Stimulated activated CD4-positive, alpha-beta T cell treated with anti-CD3 and anti-CD28 coated beads, Interleukin-15, amount 100 ng/mL, for 1 hour (primary cell): ENCODE measurements at places on chromosomes 7 and 10.

DNA sequence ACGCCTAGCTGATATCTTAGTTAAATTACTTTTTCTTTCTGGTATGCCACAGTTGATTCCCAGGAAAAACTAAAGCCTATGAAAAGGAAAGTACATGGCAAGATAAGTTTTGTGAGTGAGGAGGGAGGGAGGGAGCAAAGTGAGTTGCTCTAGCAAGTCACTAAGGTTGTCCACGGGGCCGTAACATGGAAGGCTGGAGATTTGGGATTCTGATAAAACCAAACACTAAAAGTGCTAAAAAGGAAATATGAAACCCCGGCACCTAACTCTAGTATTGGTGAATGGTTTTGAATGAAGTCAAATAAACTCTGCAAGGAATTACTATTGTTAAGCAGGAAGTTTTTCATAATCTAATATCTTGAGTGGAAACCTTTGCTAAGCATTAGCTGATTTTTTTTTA, 1.7 kb downstream of the AGR2 start:
- no peak for DNase-seq

GRCh38 chr7:78399033-78399769, 600.6 kb downstream of the PHTF2 start:
- no peak for DNase-seq

GRCh38 chr7:45709168-45710042, 135.2 kb downstream of the ADCY1 start:
- DNase-seq: no peak

DNA sequence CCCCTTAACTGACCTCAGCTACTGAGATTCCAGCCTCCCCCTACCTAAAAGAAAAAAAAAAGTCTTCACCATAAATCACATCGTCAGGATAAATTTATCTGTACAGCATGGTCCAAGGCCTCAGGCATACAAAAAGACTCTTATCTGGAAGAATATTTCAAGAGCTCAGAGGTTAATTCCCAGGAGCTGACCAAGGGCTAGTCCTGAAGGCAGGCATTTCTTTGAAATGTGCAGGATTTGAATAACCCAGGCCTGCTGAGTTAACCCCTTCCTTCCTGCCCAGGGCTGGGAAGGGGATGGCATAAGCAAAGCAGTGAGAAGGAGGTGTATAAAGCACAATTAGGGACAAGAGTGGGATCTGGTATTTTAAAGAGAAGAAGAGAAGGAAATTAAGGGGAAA, 111.2 kb downstream of the RNLS start:
- DNase-seq: no peak

GRCh38 chr7:101900103-101900502, 82.7 kb downstream of the CUX1 start:
- DNase-seq: no peak

DNA sequence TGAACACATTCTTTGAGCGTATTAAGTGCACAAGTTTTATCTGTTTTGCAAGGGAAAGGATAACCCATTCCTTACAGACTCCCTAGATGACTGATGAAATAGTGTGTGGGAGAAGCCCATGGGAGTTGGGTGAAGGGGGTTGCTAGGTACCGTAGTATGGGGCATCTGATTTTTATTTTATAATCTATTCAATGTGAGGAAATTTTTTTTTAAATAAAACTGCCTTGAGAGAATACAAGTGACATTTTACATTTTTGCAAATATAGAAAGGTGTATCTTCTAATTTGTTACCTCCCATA, 1.4 kb downstream of the BTAF1 start:
- DNase-seq: no peak

DNA sequence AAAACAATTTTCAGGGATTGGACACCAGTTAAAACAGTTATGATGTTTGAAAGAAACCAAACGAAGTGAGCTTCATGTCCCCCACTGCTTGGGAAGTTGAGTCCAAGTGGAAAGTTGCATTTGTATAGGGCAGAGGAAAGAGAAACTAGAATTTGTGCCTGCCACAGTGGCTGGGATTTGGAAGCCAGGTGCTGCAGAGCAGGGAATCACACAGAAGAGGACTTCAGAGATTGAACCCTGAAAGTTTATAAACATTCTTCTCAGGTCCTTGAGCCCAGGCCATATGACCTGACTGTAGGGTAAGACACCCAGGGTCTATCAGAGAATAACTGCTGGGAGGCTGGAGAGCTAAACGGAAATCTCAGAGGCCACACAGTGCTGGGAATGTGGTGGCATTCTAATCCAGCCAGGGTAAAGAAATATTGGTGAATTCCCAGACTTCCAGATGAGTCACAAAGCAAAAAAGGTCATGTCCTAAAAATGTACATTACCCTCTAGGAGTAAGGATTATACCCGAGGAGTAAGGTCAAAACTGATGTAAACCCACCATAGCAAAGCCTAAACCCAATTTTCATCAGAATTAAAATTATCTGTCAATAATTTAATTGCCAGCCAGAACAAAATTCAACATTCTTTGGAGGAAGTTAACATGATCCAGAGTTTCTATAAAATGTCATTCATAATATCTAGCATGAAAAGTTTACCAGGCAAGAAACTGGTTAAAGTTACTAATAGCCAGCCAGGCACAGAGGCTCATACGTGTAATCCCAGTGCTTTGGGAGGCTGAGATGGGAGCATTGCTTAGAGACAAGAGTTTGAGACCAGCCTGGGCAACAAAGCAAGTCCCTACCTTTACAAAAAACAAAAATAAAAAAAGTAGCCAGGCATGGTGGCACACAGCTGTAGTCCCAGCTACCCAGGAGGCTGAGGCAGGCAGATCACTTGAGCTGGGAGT, 31.2 kb downstream of the TOMM7 start:
- no peak for DNase-seq

- no peak for DNase-seq
Observed at GRCh38 chr10:92363498-92363897, 72.5 kb downstream of the MARCHF5 start.

GRCh38 chr7:45653209-45653907, 79.2 kb downstream of the ADCY1 start:
- no peak for DNase-seq

- no peak for DNase-seq
Observed at GRCh38 chr7:106794276-106795083, 70.6 kb upstream of the PIK3CG start.

DNA sequence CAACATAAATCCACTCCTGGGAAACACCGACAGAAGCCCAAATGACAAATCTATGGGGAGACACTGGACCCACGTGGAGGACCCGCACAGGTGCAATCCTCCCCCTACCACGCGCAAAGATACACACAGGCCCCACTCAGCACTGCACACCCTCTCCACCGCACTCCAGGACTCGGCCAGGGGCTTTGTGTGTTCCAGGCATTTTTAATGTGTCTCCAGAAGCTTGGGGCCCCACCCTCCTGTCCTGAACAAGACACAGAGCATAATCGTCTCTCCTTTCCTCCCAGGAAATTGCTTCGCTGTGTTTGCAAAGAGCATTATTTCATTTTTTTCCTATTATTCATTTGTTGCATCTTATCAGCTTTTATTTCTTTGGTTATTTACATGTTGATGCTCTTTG, 82.8 kb downstream of the GLI3 start:
- no peak for DNase-seq

GRCh38 chr10:11210211-11210922, 192.7 kb downstream of the CELF2 start:
- no peak for DNase-seq

- DNase-seq: no peak
Observed at GRCh38 chr7:78080811-78081210, 282.2 kb downstream of the PHTF2 start.

GRCh38 chr10:74047304-74047703, 49.4 kb downstream of the VCL start:
- no peak for DNase-seq

- no peak for DNase-seq
Observed at GRCh38 chr7:71236230-71237105, 104.5 kb downstream of the GALNT17 start.

- no peak for DNase-seq
Observed at GRCh38 chr7:150400788-150401423, 21.8 kb downstream of the ZNF775 start.

GRCh38 chr7:22452142-22452959, 47.6 kb downstream of the STEAP1B start:
- DNase-seq: no peak

DNA sequence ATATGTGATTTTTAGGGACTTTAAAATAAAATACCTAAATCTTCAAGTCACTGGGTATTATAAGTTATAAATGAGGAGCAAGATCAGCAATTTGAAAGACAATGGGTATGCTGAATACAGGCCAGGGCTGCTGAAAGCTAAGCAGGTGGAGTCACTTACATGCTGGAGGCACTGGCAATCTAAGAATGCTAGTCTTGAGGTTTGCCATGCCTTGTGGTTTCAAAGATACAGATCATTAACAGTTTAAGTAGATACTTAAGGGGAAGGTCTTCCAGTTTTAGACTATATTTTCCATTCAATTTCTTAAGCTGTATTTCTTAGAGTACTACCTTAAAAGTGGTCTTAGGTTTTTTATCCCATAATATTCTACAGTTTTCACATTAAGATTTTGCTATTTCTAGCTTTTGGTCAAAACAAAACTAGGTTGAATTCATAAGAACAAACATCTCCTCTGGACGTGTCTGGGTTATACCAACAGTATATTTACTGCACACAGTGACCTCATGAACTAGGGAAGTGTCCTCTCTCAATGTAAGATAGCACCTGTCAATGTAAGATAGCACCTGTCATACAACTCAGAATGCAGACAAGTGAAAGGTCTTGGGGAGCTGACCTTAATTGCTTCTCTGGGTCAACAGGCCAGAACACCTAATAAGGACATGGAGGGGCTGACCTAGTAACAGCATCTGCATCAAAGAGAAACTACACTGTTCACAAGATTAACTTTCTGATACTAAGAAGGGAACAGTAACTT, 2.0 kb downstream of the SRI start:
- DNase-seq: no peak

DNA sequence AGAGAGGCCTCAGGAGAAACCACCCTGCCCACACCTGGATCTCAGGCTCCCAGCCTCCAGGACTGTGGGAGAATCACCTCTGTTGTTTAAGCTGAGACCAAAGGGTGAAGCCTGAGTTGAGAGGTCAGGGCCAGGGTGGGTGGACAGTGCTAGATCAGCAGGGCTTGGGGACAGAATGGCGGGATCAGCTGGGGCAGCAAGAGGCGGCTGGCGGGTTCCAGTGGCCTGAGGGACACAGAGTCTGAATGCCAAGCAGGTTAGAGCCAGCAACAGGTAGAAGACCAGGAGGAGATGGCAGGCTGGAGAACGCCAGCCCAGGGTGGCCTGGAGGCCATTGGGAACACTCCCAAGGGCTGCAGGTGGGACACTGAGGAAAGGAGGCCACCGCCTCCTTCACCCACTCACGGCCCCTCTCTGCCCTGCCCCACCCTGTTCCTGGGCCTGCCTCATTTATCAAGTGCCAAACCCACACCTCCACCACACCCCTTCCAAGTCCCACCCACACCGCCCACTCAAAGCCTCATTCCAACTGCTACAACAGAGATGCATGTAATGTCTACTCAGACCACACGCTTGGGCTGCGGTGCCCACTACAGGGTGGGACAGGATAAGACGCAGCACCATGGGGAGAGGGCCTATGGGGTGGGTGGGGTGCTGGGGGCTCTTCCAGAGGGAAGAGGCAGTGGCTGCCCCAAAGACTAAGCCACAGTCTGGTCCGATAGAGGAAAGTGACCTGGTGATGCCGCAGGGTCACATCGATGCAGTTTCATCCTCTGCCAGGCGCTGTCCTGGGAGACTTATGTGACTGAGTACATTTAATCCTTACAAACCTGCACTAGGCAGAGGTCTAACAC, 173.9 kb downstream of the TNS3 start:
- DNase-seq: no peak

DNA sequence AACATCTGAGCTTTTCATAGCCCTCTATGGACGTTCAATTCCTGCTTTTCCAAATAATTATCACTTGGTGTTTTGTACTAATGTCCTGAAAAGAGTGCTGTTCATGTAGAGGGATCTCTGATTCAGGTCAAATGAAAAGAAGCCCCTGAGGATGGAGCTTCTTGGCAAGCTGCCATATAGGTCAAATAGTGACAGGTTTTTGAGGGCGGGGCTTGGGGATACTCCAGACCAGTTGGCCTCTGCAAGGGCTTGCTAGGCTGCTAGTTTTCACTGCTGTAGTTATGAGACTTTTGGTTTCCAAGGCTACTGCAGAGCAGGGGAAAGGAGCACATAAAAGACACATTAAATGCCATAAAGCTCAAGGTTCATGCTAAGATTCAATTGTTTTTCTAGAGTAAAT, 257.2 kb upstream of the CACNA2D1 start:
- no peak for DNase-seq

DNA sequence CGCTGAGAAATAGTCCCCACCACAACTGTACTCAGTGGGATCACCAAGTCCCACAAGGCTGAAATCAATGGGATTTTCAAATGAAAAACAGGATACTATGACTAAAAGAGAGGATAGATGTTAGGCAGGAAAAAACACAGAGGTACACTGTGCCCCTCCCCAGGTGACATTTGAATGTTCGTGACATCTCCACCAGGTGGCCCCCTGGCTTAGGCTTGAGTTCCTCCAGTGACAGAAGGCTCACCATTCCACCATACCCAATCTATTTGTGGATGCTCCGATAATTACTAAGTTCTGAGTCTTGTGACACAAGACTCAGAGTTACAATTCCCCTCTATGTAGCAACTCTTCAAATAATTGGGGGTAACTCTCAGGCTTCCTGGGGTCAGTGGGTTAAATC, 77.5 kb upstream of the KCNMA1 start:
- DNase-seq: no peak

GRCh38 chr10:44008270-44008916, 359.7 kb upstream of the ZNF32 start:
- no peak for DNase-seq

DNA sequence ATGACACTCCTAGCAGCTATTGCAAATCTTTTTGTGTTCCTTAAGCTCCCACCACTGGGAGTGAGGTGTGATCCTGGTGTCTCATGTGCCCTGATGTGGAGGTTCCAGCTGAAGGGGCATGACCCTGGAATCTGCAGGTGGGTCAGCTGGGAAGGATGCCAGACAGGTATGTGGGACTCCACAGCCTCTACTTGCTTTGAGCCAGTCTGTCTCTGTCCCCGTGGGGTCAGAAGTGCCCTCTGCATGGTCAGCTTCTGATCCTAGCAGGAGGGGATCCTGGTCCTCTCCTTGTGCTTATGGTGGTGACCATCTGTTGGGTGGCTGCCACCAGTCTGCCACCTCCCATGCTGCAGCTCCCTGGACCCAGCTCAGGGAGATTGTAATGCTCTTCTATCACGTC, 51.1 kb upstream of the COMTD1 start:
- DNase-seq: no peak

- no peak for DNase-seq
Observed at GRCh38 chr10:71316056-71316785, 2.8 kb upstream of the SLC29A3 start.

- DNase-seq: no peak
Observed at GRCh38 chr7:142450695-142451094, 192.8 kb upstream of the PRSS58 start.

GRCh38 chr7:43119371-43120075, 7.1 kb downstream of the HECW1 start:
- no peak for DNase-seq
